ENCODE measurements at places on chromosomes 6 and 20.

- DNase-seq = peak; percentile 24
Measured at GRCh38 chr20:13458860-13459451, 179.8 kb downstream of the TASP1 start.

DNA sequence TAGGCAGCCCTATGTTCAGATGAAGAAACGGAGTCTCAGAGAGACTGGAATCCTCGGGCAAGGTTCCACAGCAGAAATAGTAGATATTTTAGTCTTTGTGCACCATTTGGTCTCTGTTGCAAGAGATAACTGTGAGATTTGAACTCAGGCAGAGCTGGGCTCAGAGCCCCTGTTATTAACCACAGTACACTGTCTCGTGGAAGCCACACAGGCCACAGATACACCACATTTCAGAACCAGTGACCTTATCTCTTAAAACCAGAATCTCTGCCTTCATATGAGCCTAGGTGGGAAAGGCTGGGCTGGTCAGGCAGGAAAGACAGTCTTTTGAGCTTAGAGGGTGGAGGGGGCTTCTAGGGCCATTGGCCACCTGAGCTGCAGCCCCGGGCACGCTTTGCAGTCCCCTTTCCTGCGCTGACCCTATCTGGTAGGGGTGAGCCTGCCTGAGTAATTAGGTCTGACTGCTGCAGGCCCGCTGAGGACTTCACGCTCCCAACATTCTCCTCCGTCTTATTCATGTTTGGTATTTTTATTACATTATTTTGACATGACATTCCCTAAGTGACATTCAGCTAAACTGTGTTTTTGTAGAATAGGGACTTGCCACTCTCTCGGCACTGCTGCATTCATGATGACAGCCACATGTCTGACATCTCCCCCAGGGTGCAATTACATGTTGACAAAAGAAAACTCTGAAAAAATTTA is 71.1 kb downstream of the KCNB1 start:
- DNase-seq = no peak

GRCh38 chr6:109897025-109897424 is 81.1 kb upstream of the GPR6 start:
- DNase-seq = no peak

- DNase-seq = no peak
Measured at GRCh38 chr20:38935967-38936407, 9.8 kb downstream of the FAM83D start.

GRCh38 chr6:133985970-133986369 is 32.9 kb downstream of the TBPL1 start:
- no peak for DNase-seq

- no peak for DNase-seq
Measured at GRCh38 chr6:15335916-15336315, 90.0 kb downstream of the JARID2 start.

DNA sequence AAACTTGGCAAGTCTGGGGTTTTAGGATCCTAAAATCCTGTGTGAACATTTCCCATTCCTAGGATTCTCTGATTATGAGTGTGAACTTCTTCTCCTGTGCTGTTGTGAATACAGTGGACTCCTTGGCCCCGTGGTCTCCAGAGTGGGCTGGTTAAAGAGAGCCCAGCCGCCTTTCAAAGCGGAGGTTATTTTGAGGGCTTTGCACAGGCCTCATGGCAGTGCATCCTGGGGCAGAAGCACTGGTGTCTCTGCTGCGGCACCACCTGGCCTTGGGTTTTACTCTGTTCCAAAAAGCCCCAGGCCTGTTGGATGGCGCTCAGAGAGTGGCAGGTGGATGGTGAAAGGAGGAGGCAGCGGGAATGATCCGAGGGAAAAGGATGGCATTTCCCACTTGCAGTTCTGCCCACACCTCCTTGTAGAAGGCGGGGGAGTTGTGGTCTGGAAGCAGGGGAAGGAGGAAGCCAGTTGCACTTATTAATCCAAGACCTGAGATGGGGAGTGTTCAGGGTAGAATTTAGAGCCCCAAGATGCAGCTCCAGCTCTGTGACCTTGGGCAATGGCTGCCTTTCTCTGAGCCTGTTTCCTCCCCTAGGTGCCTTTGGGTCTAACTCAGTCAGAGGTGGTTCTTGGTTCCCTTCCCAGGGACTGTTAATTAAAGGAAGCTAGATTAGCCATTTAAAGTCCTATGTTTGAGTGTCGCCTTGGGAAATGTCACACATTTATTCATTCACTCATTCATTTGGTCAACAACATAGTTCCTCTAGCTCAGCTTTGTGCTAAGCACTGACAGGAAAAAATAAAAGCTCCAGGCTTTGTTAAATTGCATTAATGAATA is 22.4 kb downstream of the MMP24 start:
- no peak for DNase-seq

GRCh38 chr6:138145402-138145801 is 16.3 kb upstream of the ARFGEF3 start:
- no peak for DNase-seq

DNA sequence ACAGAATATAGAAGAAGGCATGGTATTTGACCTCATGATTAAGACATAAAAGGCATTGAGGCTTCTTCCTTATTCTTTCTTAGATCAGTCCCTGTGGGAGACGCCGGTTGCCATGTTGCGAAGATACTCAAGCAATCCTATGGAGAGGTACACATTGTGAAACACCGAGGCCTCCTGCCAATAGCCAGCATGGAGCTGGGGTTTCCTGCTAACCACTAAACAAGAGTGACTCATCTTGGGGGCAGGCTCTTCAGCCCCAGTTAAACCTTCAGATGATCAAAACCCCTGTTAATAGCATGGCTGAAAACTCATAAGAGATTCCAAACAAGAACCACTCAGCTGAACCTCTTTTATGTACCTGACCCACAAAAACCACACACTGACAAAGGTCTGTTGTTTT is 478.8 kb downstream of the CD83 start:
- peak; percentile 8 for DNase-seq

DNA sequence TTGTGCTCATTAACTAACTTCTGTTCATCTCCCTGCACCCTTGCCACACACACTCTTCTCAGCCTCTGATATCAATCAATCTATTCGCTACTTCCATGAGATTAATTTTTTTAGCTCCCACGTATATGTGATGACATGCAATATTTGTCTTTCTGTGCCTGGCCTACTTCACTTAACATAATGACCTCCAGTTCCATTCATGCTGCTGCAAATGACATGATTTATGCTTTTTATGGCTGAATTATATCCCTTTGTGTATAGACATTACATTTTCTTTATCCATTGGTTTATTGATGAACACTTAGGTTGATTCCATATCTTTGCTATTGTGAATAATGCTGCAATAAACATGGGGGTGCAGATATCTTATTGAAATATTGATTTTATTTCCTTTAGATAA is 50.8 kb upstream of the SPTLC3 start:
- DNase-seq = no peak

All from hepatocyte (in vitro differentiated cells).